Foreskin fibroblast (primary cell): ENCODE measurements at places on chromosomes 7 and 10.

DNA sequence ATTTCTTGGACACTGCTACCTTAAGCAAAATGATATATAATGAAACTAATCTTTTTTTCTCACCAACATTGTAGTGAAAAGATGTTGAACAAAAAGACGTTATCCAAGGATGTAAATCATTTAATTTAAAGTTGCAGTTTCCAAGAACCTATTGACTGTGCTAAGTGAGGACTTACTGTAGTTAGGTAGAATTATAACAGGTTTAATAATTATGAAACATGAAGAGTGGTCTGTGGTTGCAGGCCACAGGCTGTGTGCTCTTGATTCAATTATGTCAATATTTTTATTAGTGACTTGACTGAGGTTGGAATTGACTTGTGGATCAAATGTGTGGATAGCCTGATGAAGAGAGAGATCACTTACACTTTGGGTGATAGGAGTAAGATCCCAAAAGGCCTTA is 478.1 kb downstream of the AUTS2 start:
- no peak for DNase-seq

DNA sequence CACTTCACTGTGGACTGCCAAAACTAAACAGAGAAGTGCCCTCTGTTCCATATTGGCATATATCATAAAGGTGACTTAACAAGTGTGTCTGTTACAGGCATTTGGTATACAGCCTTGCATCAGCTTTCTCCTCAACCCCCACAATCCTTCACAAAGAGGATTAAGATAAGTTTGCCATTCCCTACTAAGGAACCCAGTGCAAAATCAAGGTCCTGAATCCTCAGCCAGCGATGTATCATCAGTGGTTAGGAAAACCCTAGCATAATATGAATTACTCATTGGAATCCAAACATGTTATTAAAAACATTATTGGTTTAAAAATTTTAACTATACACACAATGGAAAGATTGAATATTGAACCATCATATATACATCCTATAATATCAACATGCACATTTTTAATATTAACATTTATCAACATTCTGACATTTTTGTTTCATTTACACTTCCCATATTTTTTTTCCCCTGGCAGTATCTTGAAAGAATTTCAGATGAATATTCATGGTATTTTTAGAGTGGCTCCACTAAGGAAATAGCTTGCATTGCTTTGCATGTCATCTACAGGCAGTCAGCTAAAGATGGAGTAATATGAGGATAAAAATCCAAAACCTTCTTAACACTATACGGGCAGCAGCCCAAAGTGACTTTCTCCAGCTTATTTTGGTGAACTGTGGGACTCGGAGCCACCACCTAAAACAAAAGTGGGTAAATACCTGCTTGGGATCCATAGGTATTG is 215.6 kb upstream of the CHRM2 start:
- DNase-seq = no peak

- no peak for DNase-seq
These were observed 77.9 kb downstream of the CCNY start for GRCh38 chr10:35413985-35414861.

- DNase-seq = no peak
These were observed 266.6 kb upstream of the PHYHIPL start for GRCh38 chr10:58909881-58910280.

GRCh38 chr7:50560865-50561351 is 4.3 kb downstream of the DDC start:
- no peak for DNase-seq

DNA sequence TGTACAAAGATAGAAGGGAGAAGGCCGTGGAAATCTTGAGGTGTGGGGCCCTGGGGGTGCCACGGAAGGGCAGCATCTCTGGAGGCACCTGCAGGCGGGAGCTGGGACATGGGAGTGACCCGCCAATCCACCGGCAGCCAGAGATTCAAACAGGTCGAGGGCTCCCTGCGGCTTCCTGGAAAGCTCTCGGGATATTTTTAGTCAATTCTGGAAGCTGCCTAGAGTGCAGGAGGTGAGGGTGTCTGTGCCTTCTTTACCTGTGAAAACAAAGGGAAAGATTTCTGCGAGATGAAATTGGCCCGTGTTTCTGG is 16.6 kb downstream of the MNX1 start:
- DNase-seq = no peak

DNA sequence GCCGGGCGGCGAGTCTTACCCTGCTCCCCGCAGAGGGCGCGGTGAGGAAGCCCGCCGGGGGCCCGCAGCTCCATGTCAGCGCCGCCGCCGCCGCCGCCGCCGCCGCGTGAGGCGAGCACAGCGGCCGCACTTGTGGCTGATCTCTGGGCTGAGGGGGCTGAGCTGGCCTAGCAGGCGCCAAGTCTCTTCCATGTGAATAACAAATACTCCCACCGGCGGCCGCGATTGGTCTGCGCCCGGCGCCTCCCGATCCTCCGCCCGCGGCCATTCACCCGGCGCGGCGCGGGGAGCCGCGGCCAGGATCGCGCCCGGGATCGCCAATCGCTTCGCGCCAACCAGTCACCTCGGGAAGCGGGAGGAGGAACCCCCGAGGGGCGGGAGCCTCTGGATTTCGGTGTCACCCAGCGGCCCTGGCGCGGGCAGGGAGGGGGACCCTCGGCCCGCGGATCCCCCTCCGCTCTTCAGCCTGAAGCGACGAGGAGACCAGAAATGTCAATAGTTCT is at the start of gene GRM8:
Gene GRM8, minus strand, starts transcription at position 164 of the 503 bp plus-strand sequence.
- peak; percentile 58 for DNase-seq

DNA sequence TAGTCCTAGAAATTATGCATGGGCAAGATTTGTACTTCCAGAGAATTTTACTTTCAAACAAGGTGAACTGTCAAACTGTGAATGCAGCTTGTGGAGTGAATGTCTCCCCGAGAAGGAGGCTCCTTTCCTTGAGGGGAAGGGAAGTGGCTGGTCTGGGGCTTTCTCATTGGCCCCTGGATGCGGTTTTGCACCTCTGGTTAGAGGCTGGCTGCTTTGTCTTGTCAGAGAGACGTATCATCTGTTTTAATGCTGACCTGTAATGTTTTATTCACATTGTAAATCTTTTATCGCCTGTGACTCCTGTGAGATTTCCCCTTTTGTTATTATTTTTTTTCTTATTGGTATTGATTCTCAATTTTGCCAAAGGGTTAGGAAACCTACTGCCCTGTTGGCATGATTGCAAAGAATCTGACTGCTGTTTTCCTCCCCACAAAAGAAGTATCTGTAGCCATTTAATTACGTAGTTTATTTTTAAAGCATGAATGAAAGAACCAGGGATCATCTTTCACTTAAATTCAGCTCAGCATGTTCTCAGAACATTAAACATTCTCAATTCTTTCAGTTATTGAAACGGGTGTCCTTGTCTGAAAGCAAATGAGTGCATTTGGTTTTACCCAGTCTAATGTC is 238.3 kb upstream of the NFE2L3 start:
- DNase-seq = no peak

DNA sequence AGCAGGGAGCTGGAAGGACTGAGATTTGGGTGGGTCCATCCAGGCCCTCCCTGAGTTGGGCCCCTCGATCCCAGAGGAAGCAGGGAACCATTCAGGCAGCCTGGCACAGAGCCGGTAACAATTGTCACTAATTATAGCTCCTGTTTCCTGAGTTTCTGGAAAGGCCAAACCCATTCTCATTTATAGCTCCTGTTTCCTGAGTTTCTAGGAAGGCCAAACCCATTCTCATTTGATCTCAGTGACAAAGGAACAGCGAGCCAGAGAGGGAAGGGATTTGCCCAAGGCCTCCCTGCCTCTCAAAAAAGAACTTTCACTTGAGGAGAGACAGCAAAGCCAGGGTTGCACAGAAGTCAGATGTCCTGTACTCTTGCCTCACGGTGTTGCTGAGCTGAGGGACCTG is 521.9 kb downstream of the TYW1 start:
- no peak for DNase-seq

DNA sequence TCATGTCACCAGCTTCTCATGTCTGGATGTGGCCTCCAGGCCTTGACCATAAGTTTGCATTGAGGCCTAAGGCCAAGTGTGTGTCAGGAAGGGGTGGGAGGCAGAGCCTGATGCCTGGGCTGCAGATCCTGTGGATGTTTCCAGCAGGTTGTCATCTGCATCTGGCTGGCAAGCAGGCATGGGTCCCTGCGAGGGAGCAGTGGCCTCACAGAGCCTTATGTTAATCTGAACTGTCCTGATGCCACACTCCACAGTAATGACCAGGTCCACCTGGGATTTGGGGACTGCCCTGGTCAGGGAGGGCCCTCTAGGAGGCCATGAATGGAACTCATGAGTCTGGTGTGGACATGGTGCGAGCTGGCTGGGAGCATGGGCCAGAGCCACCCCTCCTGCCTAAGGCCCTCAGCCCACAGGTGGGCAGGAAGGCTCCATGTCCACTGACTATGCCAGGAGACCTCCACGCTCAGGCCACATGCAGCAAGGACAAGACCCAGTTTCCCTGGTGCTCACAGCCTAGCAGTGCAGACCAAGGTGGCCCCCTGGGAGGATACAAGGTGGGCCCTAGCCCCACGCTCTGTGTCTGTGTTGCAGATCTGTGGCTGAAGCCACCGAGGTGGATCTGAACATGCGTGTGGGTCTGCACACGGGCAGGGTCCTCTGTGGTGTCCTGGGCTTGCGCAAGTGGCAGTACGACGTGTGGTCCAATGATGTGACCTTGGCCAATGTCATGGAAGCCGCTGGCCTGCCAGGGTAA is 83.1 kb downstream of the ADCY1 start:
- DNase-seq = no peak

DNA sequence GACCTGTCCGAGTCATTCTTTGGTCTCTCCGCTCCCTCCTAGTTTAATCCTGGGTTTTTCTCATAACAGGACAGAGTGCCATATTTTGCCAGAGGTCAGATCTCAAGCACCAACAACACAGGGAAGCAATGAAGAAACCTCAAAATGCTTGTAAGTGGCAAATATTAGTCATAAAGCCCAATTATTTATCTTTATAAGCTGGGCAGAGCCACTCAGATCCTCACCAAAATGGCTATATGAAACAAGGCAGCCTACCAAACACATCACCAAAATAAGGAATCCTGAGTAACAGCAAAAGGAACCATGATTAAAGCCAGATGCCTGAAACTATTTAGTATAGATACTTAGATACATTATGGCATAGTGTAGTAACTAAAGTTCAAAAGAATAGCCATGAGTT is 4.7 kb downstream of the ECD start:
- peak; percentile 30 for DNase-seq

GRCh38 chr7:146943483-146943882 is 826.9 kb downstream of the CNTNAP2 start:
- no peak for DNase-seq

DNA sequence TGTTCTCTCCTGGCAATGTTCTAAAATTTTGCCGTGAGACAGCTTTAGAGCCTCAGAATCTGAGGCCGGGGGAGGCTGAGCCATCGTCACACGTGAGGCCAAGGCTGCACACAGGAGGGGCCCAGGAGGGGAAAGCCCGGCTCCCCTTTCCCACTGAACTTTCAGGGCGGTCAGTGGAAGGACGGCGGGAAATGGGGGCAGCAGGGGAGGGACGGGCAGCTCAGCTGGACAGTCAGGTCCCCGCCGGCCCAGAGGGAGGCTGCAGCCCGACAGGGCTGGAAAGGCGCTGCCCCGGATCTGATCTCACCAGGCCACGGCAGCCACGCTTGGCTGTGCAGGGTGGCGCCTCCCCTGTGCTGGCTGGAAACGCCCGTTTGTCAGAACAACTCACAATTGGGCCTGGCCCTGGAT is 43.3 kb upstream of the ADGRA1 start:
- DNase-seq = peak; percentile 24

DNA sequence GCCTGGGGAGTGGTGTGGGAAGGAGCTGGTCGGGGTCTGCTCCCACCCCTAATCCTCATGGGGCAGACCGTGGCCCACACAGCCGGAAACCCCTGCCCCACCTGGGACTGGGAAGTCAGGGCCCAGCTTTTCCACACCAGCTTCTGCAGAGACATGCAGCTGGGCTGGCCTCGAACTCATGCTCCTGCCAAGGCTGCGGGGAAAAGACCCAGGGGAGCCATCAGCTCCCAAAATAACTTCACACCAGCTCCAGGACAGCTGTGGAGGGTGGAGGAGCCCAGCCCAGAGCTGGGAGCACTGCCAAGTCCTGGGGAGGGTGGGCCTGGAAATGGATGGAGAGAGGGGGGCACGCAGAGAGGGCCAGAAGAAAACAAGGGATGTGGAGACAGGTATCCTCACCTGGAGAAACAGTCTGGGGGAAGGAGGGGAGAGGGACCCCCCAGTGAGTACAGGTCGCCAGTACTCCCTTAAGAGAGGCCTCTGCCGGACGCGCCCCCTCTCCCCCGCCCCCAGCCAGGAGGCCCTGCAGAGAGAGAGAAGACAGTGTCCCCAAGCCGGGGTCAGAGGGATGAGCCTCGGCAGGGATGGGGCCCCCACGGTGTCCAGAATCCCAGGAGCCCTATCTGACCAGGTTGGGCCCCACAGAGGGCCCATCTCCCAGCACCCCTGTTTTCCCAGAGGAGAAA is 11.5 kb upstream of the GRIFIN start:
- DNase-seq = no peak

DNA sequence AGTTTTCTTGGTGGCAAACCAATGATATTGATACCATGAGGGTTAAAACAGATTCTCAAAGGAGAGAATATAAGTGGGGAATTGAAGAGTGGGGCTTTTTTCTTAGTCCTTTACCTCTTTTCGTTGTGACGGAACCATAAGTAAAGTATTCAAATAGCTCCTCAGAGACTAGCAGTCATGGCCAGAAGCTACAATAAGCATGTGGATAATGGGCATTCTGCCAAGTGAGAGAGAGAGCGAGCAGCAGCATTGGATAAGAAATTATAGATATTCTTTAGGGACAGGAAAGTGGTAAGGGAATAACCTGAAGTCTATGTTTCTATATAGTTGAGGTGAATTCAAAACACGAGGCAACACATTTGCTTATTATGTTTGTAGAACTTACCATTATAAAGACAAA is 235.1 kb downstream of the SEMA3E start:
- peak; percentile 30 for DNase-seq

- DNase-seq = peak; percentile 53
These were observed 28.9 kb downstream of the MAT1A start for GRCh38 chr10:80260295-80261243.

GRCh38 chr10:83214136-83214535 is 925.2 kb upstream of the GHITM start:
- no peak for DNase-seq

DNA sequence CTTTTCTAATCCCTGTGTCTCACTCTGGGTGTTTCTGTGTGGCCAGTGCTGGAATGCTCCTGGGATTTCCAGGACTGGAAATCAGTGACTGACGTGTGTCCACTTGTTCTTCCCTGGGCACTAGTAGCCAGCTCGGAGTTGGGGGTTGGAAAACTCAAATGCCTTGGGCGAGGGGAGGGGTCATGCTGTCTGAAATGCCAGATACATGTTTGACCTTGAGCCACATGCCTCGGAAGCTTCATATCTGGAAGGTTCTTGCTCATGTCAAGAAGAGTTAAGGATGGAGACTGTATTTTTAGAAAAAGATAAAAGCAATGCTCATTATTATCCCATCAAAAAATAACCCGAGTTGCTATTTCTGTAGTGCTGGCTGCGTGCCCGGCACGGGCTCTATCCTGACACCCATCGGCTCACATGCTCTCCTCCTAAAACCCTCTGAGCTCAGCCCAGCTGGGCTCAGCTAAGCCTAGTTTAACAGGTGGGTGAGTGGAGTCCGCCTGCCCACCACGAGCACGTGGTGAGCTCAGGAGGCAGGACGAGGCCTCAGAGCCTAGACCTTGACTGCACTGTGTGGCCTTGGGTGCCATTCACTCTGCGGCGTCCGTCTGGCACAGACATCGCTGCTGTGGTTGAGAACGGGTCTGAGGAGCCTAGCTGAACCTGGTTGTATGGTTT is 6.4 kb downstream of the DPYSL4 start:
- no peak for DNase-seq
